ENCODE measurements at places on chromosomes 2 and 18.
A peak's percentile ranks its signal among the peaks of the same experiment; 100 is the strongest.

DNA sequence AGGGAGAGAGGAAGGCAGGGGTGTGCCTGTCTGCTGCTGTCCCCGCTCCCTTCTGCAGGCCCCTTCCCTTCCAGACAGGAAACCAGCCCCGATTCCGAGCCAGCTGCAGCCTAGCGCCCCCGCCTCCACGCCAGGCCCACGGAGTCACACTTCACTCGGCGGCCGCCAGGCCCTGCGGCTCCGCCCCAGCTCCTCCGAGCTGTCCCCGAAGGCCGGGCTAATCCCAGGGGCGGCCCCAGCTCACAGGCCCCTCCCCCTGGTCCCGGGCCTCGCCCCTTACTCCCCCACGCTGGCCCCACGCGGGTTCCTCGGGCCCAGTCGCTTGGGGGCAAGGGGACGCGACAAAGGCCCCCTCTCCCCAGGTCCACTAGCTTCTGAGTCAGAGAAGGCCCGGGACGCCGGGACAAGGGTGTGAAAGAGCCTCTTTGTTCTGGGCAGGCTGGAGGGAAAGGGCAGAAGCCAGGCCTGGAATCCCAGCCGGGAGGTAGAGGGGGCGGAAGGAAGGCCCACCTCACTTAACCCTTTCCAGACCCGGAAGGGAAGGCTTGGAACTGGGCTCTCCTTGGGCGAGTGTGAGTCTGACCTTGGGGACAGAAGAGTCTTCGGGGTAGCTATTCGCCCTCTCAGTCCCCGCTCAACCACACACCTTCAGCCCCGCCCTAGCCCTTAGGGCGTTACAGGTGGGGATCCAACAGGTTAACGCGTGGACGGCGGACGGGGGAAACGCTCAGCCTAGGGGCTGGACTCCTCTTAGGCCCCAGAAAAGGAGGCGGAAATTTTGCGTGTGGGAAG is 1.2 kb downstream of the RTKN start:
- ATAC-seq = peak; percentile 98

- ATAC-seq = peak; percentile 26
Measured at GRCh38 chr2:53087874-53088461, 679.6 kb upstream of the CHAC2 start.

DNA sequence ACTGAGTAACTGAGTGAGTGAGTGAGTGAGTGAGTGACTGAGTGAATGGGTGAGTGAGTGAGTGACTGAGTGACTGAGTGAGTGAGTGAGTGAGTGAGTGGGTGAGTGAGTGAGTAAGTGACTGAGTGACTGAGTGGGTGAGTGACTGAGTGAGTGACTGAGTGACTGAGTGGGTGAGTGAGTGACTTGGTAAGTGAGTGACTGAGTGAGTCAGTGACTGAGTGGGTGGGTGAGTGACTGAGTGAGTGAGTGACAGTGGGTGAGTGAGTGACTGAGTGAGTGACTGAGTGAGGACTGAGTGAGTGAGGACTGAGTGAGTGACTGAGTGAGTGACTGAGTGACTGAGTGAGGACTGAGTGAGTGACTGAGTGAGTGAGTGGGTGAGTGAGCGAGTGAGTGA is 13.9 kb downstream of the MAL start:
- ATAC-seq = no peak

- 0 out of 3 replicates have a peak, but pooled peaks have one; percentile 11 for ATAC-seq
Measured at GRCh38 chr2:8694737-8695136, 12.9 kb downstream of the ID2 start.

GRCh38 chr2:237181844-237182243 is 96.2 kb downstream of the COPS8 start:
- peak; percentile 90 for ATAC-seq

DNA sequence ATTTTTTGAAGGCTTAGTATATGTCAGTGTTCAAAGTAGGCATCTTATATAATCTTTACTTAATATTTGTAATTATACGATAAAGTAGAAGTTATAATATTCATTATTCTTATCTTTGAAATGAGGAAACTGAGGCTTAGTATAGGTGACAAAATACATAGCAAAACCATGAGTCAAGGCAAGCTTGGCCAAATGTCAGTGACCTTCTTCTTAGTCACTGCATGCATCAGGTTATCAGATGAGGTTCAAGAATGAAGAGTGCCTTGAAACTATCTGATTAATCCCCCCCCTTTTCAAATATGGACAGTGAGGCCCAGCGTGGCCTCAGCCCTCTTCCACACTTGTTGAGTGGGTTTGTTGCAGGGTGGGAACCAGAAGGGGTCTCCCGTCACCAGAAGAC is 59.3 kb downstream of the PMAIP1 start:
- ATAC-seq = no peak

GRCh38 chr18:32324181-32324580 is 134.3 kb downstream of the MEP1B start:
- ATAC-seq = no peak

GRCh38 chr2:227480528-227480927 is 8.6 kb downstream of the AGFG1 start:
- no peak for ATAC-seq

GRCh38 chr2:134858245-134858644 is 19.8 kb downstream of the ACMSD start:
- ATAC-seq = no peak

GRCh38 chr2:16179701-16180416 is 239.5 kb downstream of the MYCN start:
- no peak for ATAC-seq
